ENCODE measurements at places on chromosomes 2 and 18.

DNA sequence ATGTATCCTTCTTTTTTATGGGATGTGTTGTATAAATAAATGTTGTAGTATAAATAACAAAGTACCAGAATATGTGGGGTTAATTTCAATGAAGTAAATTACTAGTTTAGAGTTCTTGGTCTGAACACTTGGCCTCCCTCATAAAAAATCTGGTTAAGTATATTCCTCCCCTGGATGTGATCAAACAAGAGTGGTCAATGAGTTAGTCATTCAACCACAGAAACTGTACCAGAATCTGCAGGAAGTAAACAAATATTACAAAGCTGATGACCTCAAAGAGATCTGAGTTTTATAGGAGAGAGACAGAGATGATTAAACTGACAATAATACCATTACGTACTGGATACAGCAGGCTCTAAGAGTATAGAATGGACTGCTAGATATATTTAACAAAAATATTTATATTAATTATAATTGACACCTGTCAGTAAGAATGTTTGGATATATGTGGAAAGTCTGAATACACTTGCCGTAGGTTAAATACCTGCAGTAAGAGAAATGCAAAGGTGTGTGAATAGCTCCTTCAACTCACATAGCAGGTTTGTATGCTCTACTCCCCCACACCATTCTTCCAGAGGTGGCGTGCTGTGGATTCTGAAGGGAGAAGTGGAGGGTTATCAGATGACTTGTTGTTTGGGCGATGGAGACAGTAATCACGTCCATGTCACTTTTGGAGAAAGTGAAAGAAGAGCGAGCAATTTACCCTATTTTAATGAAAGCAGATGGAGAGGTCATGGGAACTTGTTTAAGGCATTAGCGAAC is 108.3 kb upstream of the LRATD1 start:
- DNase-seq: no peak

DNA sequence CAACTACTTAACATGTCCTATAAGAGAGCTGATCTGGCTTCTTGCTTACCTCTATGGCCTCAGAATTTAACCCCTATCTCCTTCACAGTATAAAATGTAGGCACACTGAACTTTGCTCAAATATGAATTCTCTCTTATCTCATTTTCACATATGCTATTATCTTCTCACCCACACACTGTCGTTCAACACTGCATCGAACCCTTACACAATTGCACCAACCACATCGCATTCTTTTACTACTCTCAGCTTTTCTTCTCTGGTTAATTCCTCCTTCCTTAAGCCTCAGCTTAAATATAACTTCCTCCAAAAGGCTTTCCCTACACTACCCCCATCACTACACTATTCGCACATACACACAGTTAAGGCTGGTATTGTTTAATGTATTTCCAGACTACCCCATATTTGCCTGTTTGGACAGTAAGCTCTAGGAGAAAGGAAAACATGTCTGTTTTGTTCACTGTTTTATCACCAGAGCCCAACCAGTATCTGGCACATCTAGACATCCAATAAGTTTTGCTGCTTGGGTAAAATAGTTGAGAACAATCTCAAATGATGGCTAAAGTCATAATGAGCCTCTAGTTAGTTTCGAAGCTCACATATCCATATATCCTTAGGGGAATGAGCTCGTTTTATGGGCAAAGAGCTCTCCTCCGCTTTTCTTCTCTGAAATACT is 47.7 kb downstream of the HIBCH start:
- no peak for DNase-seq

GRCh38 chr2:214069254-214069653 is 341.6 kb upstream of the VWC2L start:
- DNase-seq: no peak

DNA sequence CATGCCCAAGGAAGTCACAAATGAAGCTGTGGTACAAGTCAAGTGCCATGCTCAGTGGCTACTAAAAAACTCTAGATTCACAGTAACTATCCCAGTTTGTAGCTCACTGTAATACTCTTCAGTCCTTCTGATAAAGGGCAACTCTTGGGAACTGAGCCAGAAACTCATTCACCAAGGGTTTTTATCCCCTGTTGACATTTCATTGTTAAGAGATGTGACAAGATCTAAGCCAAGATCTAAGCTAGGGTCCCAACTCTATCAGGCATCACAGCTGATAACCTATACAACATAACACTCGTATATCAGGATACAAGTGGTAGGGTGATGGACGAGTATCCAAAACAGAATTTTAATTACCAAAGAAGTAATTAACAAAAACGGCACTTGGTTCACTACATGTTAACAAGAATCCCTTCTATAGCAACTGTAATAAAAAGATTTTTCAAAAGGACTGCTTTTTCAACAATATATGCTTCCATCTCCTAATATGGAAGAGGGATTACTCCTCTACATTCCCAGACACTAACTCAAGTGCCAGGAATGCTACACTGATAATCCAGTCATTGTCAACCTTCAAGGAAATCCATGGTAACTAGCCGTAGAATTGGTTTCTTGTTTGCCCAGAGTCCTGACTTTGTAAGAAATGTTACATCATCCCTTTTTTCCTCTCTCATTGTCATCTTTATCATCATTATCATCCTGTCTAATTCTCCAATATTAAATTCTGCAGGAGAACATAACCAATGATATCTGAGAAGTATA is 111.7 kb downstream of the CDH2 start:
- DNase-seq: no peak
